Activated naive CD8-positive, alpha-beta T cell treated with anti-CD3 and anti-CD28 coated beads for 36 hours (primary cell): ENCODE measurements at places on chromosomes 1 and 21.

DNA sequence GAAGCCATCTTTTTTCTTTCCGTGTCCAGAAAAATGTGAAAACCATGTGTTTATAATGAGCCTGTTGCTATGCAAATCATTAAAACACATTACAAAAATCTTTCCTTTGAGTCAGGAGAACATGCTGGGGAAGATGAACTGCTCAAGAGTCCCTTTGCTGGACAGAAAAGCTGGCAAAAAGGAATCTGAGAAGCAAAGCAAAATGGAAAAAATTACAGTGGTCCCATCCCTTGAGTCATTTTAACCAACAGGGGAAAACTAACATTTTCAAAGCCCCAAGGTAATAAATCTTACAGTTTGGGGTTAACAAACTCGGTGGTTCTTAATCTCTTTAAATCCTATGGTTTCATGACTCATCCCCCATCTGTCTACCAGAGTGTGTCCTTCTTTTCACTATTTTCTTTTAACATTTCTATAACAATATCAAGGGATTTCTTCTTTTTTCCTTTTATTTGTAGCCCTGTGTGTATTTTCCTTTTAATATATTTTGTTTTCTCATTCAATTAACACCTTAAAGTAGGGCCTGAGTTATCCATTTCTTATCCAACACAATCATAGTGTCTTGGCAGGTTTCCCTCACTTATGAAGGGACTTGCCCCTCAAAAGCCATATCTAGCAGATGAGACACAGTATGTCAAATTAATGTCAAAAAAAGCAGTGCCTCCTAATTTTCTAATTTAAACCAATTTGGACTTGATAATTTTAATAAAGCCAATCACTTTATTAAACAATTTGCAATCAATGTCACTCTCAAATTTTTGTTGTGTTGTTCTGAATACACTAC lies 105.4 kb downstream of the PTPN14 start:
- H3K36me3 ChIP-seq: no peaks in the 10 kb centered on the region

DNA sequence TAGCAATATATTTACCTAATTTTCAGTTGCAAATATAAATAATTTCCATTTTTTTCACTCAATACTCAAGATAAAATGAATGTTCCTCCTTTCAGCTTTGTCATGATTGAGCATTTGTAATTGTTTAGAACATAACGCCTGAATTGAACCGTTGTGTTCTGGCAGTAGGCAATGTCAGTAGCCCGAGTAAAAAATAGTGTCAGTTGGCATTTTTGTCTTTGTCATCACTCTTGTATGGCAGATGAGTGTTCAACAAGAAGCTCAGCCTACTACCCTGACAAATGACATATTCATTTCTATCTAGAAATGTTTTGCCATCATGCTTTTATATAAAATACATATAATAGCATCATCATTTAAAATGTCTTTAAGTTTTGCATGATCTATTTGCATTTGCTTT lies 691.4 kb upstream of the NCAM2 start:
- no peak for DNase-seq
- no peaks in the 10 kb centered on the region for H3K36me3 ChIP-seq
- no peak overlapping the region for H3K27ac ChIP-seq

DNA sequence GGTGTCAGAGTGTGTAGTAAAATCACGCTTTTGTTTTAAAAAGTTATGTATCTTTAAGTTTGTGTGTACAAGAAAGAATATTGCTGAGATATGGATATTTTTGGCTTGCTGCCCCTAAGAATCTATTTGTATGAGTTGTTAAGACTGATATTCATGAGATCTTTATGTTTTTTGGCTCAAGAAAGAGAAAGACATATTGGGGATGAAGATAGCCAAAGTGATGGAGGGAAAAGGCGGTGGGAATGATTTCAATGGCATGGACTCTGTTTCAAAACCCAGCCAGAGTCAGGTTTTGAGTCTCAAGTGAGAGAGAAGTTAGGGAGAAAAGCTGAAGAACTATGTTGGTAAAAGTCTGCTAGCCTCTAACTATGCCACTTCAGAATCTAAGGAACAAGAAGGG lies 351.7 kb downstream of the PBX1 start:
- H3K27ac ChIP-seq: no peak overlapping the region
- DNase-seq: no peak
- no peaks in the 10 kb centered on the region for H3K4me1 ChIP-seq

GRCh38 chr1:192162376-192162775 lies 4.1 kb downstream of the RGS18 start:
- no peak overlapping the region for H3K27ac ChIP-seq
- H3K4me1 ChIP-seq: no peaks in the 10 kb centered on the region
- H3K4me3 ChIP-seq: no peak overlapping the region
- H3K27me3 ChIP-seq: no peaks in the 10 kb centered on the region
- H3K36me3 ChIP-seq: no peaks in the 10 kb centered on the region

- no peaks in the 10 kb centered on the region for H3K36me3 ChIP-seq
- no peak for DNase-seq
- H3K4me1 ChIP-seq: no peaks in the 10 kb centered on the region
- H3K27me3 ChIP-seq: peaks cover 4% of the 10 kb centered on the region
- no peak overlapping the region for H3K27ac ChIP-seq
- no peak overlapping the region for H3K4me3 ChIP-seq
Observed at GRCh38 chr1:4327142-4327541, 327.3 kb upstream of the AJAP1 start.
